ENCODE measurements at places on chromosomes 12 and 14.
A peak's percentile ranks its signal among the peaks of the same experiment; 100 is the strongest.

GRCh38 chr12:131137836-131138637 lies 184.3 kb downstream of the ADGRD1 start:
- peak; percentile 2 for DNase-seq

DNA sequence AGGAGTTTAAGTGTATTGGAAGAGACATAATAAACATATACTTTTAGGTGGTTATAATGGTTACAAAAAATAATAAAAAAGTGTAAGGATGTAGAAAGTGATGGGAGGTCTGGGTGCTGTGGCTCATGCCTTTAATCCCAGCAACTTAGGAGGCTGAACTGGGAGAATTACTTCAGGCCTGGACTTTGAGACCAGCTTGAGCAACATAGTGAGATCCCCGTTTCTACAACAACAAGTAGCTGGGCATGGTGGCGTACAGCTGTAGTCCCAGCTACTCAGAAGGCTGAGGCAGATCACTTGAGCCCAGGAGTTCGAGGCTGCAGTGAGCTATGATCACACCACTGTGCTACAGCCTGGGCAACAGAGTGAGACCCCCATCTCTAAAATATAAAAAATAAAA lies 19.0 kb downstream of the NUBPL start:
- DNase-seq: no peak

- no peak for DNase-seq
Observed at GRCh38 chr14:55361190-55361589, 50.4 kb downstream of the ATG14 start.

- DNase-seq: no peak
Observed at GRCh38 chr14:23538785-23539184, 12.8 kb downstream of the ZFHX2 start.

GRCh38 chr14:53528185-53528671 lies 375.1 kb upstream of the DDHD1 start:
- no peak for DNase-seq

DNA sequence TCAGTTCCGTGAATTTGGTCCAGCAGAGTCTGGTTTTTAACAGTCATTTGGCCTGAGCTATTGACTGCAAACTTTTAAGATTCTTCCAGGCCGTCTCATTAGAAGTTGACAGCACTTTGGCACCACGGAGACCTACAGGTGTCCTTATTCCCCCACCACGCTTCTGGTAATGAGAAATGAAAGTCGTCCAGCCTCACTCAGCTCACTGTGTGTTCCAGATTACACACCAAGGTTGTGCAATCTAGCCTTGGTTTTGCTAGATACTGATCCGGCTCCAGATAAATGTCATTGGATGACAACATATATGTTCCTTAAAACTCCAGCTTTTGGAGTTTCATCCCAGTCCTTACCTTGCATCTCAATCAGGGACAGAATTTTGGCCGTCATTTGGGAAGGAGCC lies 210.4 kb downstream of the CHST11 start:
- no peak for DNase-seq

- DNase-seq: no peak
Observed at GRCh38 chr12:12508612-12509011, 54.1 kb downstream of the DUSP16 start.

DNA sequence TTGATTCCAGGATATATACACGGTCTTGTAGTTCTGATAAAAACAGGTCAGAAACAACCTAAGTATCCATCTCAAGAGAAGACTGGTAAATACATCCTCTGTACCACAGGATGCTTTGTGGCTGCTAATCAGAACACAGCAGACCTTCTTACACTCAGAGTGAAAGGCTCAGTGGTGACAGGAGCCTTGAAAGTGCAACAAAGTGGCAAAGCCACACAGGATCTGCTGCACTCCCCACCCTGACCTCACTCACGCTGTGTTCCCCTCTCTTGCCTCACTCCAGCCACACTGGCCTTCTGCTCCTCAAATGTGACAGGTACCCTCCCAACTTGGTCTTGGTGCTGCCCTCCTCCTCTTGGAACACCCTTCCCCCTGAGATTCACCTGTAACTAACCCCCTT lies 98.1 kb upstream of the GRIP1 start:
- no peak for DNase-seq

DNA sequence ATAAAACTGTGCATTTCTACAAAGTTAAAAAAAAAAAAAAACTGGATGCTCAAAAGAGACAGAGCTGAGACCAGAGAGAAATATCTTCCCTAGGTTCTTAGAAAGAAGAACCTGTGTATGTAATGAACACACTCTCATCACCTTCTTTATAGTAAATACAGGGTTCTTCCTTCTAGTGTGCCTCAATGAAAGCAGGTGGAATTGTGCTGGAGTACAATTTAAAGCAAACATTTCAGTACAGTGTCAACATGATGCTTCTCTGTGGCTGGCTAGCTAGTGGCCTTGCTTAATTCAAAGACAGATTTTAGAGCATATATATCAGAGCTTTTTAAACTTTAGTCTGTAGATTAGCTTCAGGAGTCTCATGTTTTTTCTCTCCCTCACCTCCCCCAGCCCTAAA lies 249.8 kb upstream of the ARHGAP5 start:
- no peak for DNase-seq

GRCh38 chr12:84124211-84124610 lies 788.4 kb downstream of the SLC6A15 start:
- DNase-seq: no peak

- DNase-seq: no peak
Observed at GRCh38 chr12:6416596-6416995, 28.2 kb upstream of the CD27 start.

DNA sequence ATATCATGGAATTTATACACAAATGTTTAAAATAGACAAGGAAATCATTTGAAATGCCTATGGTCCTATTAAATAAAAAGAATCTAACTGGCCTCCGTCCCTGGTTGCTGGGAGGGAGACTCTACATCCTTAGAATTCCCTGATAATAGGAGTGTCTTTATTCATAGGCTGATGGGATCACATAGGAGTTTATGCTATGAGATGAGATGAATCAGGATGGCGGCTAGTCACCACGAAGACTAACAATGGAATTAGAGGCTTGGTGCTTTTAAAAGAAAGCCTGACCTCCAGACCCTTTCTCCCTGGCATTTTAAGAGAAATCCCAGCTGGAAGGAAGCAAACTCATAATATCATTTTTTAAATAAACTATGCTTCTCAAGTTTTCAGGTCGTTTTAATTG lies 69.7 kb downstream of the SEC23A start:
- DNase-seq: peak; percentile 33

GRCh38 chr12:120292411-120292660 lies 633 bp upstream of the RNU4-2 start:
- DNase-seq: no peak

DNA sequence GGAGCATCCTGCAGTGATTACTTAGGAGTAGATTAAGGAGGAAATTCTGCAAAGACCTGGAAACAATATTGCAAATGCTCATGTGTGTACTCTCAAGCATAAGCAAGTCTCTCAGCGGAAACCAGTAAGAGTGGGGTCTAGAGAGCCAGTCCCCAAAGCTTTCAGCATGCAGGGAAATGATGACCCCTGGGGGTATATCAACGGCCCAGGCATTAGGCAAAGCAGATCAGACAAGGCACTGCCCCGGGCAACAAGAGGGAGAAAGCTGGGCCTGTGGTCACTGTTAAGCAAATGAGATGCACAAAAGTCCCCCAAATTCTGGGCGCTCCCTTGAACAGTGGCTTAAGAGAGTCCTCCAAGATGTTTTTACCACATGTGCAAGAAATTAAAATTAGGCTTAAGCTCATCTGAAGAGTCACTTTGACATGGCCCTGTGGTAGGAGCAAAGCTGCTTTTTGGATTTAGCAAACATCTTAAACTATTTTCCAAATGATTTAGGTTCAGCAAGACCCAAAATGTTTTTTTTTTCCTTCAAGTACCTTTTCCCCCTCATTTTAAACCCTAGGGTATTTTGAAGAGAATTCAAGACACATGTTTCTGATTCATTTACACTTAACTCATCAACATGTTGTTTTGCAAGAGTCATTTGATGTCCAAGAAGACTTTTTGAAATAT lies 457.1 kb upstream of the TBX3 start:
- no peak for DNase-seq

- no peak for DNase-seq
Observed at GRCh38 chr12:98791406-98791805, 146.3 kb downstream of the APAF1 start.

GRCh38 chr12:116121453-116121871 lies 156.0 kb downstream of the MED13L start:
- DNase-seq: peak; percentile 49

Measured in dermis blood vessel endothelial cell (primary cell).